T-helper 17 cell (primary cell): ENCODE measurements at places on chromosomes 5 and 9.

- DNase-seq: no peak
These were observed 27.9 kb downstream of the TTC1 start for GRCh38 chr5:160036884-160037283.

DNA sequence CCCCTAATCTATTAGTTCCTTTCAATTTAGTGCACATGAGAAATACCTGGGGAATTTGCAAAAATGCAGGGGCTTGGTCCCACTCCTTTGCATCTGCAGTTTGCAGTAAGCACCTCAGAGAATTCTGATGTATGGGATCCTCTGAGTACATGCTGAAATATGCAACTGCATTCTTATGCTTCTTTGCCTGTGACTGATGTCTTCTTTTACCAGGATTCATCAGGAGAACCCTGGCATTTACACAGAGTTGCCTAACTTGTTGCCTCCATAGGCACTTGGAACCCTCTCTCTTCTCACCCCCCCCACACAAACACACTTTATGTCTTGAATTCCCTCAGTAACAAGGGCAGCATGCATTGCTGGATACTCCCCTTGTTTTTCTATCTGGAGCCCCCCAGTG is 173.1 kb downstream of the KDM4C start:
- DNase-seq: no peak

GRCh38 chr9:128677794-128678193 is 11.2 kb upstream of the SET start:
- no peak for DNase-seq

DNA sequence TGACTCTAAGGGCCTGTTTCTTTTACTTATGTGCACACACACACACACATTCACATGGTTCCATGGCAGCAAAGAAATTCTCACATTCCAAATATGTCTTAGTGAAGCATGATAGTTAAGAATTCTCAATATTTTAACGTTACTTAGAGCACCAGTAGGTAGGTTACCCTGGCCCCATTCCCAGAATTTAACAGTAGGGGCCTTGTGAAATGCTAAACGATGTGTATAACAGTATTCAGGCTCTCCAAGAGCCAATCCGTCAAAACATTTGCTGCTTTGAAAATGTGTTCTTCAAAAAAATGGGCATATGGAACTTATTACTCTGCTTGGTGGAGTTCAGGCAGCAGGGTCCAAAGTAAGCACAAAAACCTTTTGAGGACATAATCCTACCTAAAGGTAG is 93.7 kb upstream of the DAB2 start:
- DNase-seq: no peak

GRCh38 chr5:156148301-156148700 is 178.7 kb upstream of the SGCD start:
- no peak for DNase-seq

GRCh38 chr9:133521122-133522072 is 3.4 kb downstream of the MYMK start:
- no peak for DNase-seq

GRCh38 chr9:81363916-81364480 is 325.3 kb downstream of the TLE1 start:
- no peak for DNase-seq

GRCh38 chr5:128469912-128470311 is 68.1 kb downstream of the FBN2 start:
- DNase-seq: no peak

DNA sequence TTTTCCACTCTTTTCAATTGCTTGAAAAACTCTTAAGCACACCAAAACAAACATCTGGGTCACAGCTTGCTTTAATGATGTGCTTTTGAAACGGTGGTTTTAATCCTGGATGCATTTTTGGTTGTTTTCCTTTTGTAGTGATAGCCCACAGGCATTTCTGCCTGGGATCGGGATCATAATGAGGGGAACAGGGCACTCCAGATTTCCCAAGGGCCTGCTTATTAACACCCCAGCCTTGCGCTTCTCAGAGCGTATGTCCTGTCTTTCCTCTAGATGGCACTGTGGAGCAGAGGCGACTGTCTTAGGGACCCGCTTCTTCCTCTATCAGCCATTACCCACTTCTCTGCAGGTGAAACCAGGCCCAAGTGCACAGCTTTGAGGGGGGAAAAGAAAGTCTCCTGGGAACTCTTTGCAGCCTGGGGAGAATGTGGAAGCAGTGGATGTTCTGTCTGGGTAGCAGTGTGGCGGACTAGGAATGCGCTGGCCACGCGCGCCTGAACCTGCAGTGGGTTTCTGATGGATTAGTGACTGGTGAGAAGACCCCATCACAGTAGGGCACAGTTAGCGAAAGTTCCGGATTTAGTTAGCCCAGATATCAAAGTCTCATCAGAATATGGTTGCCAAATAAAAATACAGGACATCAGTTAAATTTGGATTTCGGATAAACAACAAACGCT is 190.1 kb downstream of the GNA14 start:
- DNase-seq: peak; percentile 50

- DNase-seq: no peak
These were observed 26.5 kb upstream of the NREP start for GRCh38 chr5:111783537-111783936.

GRCh38 chr5:72531496-72532190 is 24.4 kb upstream of the ZNF366 start:
- DNase-seq: no peak

GRCh38 chr5:137316346-137316736 is 182.8 kb downstream of the SPOCK1 start:
- no peak for DNase-seq

DNA sequence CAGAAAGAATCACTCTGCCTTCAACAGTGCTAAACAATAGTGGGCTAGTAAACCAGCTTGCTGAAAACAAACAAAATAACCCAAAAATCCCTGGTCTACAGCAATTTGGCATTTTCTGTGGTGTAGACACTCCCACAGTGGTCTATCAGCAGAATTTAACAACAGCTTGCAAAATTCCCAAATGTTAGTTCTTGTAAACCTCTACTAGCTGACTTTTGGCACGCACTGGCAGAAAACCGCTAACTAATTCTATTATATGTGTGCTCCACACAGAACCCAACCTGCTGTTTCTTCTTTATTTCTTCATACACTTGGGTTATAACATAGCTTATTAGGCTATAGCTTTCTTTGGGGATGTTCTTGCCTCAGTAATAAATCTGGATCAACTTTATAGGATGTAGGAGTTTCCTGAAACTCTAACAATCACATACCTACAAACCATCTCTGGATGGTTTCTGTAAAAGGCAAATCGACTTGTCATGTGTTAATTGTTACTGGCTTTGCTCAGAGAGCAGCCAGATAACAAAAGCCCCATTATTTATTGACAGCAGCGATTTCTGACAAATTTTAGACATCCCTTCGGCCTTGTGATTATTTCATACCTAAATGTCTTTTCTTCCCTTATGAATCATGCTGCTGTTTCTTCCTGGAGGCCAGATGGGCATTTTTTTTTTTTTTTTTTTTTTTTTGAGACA is 82.7 kb upstream of the NAA35 start:
- no peak for DNase-seq

DNA sequence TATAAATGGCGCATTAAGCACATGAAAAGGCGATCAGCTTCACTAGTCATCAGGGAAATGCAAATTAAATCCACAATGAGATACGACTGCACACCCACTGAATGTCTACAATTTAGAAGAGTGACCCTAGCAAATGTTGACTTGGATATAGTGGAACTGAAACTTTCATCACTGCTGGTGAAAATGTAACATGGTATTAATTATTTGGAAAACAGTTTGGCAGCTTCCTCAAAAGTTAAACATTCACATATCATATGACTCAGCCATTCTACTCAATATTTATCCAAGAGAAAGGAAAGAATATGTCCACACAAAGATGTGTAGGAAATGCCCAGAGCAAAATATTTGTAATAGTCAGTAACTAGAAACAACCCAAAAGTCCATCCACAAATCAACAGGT is 146.5 kb downstream of the LPAR1 start:
- no peak for DNase-seq

DNA sequence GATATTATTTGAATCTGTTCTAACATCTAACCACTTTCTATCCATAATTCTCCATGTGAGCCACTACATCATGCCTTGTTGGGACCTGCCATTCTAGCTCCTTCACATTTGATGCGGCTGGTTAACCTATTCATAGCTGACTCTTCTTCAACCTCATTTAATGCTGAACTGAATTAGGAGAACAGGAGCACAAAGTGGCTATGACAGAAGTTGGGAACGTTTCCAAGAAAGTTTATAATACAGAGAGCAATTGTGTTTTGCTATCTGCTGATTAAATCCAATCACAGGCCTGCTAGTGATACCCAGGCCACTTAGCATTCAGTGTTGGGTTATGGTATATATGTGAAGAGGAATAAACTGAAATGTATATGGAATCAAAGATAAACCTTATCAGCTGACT is 440.3 kb downstream of the PTPRD start:
- no peak for DNase-seq

DNA sequence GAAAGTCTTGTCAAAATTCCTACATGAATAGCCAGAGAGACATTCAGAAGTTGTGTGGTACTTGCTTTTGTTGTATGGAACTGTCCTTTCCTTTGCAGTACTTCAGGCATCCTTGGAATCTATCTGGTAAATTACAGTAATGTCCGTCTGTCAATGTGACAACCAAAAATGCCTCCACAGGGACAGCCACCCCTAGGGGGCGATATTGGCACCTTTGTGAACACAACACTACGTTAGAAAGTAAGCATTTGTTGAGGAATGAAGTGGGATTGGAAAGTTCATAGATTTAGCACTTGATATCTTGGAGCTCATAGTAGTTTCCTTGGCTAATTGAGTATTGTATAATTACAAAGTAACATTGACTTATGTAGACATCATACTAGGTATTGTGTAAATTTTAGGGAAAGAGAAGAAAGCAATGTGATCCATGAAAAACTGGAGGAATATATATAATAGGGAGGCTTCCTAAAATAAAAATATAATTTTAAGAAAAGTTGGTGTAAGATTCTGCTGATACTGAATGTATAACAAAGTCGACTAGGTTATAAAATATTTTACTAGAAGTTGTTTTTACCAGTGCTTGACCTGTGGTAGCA is 32.7 kb downstream of the TMEFF1 start:
- peak; percentile 39 for DNase-seq

DNA sequence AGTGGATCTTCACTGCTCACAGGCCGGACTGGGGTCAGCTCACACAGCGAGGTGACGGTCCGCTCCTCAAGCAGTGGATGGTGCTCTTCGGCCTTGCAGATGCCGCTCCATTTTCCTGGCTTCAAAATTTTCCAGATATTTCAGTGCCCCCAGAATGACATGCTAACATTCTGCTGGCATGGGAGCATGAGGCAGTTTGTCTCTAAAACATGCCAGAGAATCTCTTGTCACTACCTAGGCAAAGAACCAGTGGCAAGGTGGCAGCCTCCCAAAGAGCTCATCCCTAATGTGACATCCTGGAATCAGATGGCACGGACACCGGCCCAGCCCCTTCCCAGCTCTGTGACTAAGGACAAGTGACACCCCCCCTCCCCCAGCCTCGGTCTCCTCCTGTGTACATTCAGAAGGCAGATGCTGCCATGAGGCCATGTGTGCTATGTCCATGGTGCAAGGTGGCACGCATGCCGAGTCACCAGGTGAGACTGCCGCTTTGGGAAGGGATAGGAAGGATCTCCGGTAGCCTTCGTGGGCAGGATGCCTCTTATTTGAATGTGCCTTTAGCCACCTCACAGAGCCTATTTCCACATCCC is 2.7 kb downstream of the S1PR3 start:
- no peak for DNase-seq
